Stimulated activated CD4-positive, alpha-beta T cell treated with anti-CD3 and anti-CD28 coated beads, TNF-alpha, amount 100 ng/mL, for 4 hours (primary cell): ENCODE measurements at places on chromosomes 2 and 18.

DNA sequence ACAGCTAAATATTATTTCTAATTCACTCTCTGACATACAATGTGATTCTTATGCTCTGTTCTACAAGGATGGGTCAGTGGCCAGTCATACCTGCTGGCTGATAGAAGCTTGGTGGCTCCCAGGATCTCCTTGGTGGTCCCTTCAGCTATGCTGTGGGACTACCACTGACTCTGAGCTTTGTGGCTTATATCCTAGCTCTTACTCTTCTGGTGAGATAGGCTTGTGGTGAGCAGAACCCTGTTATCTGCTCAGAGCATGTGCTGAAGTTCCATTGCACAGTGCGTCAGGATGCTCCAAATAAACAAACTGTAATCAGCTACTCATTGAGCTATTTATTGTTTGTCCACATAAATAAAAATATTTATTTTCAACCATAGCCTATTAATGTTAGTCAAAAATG is 51.7 kb downstream of the MFSD6 start:
- no peak for DNase-seq

- DNase-seq: no peak
Observed at GRCh38 chr2:60882971-60883753, 1.8 kb downstream of the REL start.

- DNase-seq: no peak
Observed at GRCh38 chr2:25895018-25895417, 16.7 kb upstream of the ASXL2 start.

DNA sequence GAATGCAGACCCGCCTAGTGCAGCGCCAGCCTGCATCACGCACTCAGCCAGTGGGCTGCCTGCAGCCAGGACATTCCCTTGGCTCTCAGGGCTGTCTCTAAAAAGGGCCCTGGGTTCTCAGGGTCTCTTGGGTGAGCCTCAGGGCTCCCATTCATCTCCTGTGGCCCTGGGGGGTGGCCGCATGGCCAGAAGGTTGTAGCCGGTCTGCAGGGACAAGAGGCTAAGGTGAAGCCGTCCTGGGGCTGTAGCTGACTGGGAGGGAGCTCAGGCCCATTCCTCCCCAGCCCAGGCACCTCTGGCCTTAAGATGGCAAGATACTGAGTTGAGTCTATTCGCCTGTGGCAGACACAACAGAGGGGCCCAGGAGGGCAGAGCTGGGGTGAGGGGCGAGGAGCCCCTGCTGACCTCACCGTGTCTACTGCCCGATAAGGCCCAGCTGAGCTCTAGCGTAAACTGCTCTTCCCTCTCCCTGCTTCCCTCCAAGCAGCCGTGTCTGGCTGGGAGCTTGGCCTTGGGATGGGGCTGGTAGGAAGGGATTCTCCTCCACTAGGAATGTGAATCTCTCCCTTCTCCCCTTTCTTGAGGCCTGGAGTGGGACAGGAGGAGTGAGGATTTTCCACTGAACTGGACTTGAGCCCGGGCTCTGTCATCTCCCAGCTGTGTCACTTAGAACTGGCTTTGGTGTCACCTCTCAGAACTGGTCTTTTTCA is 37.9 kb downstream of the INHBB start:
- DNase-seq: no peak

DNA sequence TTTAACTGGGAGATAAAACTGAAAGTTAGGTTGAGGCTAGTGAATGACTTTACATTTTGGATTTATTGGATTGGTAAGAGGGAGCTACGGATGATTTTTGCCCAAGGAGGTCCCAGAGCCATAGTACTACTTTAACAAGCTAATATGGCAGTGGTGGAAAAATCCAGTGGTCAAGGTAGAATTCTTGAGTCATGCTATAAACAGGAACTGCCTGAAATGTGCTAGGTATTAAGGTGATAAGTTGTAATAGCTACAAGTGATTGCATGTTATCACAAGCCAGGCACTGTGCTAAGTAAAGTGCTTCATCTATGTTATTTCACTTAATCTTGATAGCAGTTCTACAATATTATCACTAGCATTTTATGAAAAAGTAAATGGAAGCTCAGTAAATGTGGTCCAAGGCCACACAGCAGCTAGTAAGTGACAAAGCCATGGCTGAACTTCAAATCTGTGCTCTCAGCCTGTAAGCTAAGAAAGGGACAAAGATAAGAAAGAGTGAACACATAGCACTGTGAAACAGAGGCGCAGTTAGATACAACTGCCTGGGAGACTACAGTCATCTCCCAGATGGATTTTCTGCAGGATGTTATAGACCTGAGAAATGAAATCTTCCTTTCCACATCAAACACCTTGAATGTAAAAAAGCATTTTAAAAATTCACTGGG is 469.6 kb downstream of the TGIF1 start:
- no peak for DNase-seq

- no peak for DNase-seq
Observed at GRCh38 chr2:121491518-121491917, 39.2 kb upstream of the RNU4ATAC start.

DNA sequence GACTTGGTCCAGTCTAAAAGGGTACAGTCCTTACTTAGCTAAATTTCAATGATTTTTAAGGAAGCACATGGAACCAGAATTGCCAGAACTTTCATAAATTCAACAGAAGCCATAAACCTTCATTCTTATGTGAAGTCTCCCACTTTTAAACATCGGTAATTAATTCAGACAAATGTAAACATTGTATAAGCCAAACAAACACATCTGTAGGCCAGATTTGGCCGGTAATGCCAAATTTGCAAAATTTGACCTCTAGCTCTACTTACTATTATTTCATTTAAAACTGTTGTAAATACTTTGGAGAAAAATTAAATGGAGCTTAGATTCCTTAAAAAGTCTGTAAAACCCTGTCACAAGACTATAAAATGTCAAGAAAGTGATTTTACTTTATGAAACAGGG is 83.2 kb upstream of the GALNT5 start:
- DNase-seq: no peak

DNA sequence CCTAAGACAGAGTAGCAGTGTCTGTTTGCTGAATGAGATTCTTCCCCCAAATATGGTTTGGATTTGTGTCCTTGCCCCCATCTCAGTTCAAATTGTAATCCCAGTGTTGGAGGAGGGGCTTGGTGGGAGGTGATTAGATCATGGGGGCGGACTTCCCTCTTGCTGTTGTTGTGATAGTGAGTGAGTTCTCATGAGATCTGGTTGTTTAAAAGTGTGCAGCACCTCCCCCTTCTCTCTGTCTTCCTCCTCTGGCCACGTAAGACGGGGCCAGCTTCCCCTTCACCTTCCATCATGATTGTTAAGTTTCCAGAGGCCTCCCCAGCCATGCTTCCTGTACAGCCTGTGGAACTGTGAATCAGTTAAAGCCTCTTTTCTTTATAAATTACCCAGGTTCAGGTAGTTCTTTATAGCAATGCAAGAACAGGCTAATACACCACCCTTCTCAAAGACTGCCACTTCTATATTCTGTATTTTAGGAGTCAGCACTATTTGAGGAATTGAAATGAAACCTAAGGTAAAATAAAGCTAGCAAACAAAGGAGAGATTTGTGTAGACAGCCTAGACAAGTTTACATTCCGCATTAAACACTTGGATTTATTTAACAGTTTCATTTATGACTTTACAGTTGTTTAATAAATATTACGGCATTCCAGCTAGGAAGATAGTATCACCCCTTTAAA is 21.6 kb downstream of the FBXO36 start:
- DNase-seq: no peak

DNA sequence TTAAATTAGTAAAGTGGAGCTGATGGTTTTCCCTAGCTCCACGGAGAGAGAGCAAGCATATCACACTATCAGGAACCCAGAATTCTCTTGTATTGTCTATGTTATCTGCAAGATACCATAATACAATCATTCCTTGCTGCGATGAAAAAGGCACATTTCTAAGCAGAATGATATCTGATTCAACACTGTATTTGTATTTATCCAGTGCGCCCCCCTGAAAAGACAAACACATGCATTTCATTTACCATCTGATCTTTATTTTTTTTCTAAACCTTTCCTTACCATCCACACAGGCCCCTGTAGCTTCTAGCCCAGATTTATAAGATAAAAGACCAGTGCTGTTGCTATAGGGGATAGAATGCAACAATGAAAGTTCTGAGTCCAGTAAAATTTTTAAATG is 420.6 kb downstream of the TDRD15 start:
- no peak for DNase-seq

GRCh38 chr2:65319072-65319673 is 91.5 kb downstream of the ACTR2 start:
- DNase-seq: no peak

DNA sequence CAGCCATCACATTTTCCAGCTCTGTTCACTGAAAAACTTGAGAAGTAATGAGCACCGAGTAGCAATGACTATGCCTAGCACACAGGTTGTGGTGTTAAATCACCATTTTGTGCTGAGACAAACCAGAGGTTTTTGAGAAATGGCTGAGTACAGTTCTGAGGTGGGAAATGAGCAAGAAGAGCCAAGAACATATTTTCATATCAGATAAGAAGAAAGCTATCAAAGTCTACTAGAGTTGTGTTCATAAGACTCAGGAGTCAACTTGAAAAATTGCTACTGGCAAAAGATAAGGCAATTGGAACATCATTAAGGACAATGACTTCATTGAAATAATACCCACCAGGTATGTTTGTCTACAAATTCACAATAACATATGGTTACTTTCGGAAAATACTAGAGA is 108.1 kb downstream of the RIT2 start:
- DNase-seq: no peak

GRCh38 chr2:229237270-229237669 is 33.8 kb downstream of the PID1 start:
- no peak for DNase-seq

- DNase-seq: no peak
Observed at GRCh38 chr2:10522170-10522448, 74.0 kb upstream of the ODC1 start.

GRCh38 chr18:49052891-49053644 is 102.3 kb upstream of the SMAD7 start:
- DNase-seq: no peak
